NCI-H1417 treated with DMSO at 0.1 percent for 48 hours (cell line): ENCODE measurements at places on chromosomes 7 and 10.

GRCh38 chr7:39248041-39248691 is 270.5 kb downstream of the POU6F2 start:
- no peak for DNase-seq

GRCh38 chr10:113533801-113534200 is 19.1 kb upstream of the HABP2 start:
- DNase-seq, result no peak

- DNase-seq, result no peak
Observed at GRCh38 chr10:79065091-79065551, 3.6 kb upstream of the ZMIZ1 start.

GRCh38 chr10:484441-484924 is 205.0 kb downstream of the DIP2C start:
- no peak for DNase-seq

DNA sequence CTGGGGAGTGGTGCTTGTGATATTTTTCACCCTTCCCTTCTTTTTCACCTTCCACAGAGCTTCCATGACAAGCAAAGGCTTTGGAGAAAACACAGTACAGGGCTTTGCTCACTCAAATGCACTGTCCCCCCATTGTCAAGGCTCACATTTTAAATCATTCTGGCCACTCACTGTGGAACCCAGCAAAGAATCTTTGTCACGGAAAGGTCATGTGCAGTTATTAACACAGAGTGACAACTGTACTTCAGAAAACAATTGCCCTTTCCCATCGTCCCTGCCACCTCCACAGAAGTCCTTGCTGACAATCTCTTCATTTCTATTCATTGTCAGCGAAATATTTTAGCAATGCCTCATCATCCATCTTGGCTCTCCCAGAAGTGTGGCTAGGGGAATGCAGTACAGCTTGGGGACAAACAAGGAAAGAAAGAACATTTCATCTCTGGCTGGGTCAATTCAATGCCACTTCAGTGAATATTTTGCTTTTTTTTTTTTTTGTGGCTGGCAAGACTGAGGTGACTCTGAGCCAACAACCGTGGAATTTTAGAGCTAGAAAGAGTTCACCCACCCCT is 851.0 kb downstream of the KCNMA1 start:
- DNase-seq, result no peak

- DNase-seq, result no peak
Observed at GRCh38 chr7:386385-386784, 96.4 kb downstream of the FOXL3 start.

DNA sequence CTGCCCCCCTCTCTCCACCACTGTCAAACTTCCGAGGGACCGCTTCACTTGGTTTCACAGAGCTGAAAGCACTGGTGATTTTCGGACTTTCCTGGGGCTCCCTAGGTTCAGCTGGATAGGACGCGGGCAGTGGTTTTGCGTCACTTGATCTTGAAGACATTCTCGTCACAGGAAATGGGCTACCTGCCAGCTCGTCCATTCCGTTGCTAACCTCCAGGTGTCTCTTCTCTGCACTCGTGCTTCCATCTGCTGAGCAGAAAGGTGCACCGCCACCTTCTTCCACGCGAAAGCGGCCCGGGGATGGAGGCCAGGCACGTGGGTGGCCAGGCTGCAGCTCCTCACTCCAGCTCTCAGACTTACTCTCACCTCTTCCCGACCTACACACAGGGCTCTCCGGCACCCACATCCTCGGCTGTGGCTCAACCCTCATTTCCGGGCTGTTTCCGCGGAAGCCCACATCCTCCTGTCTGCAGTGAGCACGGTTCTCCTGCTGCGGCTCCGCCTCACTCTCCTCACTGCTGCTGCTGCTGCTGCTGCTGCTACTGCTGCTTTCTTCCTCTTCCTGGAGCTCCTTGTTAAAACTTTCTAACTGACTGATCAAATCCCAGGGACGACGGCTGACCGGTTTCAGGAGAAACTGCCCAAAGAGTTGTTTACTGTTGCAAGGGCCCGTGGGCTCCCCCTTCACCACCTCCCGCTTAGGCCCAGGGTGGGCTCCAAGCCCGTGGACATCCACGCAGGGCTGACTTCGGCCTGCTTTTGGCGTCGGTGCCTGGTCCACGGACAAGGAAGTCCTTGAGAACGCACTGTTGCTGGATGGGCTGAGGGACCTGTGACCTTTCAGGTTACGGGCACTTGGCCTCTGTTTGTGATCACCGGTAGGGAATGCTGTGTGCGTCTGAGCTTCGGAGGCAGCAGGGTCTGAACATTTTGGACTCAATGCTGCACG is 32.1 kb downstream of the JCAD start:
- no peak for DNase-seq

GRCh38 chr10:13658871-13659685 is 72.3 kb downstream of the PRPF18 start:
- DNase-seq, result no peak

DNA sequence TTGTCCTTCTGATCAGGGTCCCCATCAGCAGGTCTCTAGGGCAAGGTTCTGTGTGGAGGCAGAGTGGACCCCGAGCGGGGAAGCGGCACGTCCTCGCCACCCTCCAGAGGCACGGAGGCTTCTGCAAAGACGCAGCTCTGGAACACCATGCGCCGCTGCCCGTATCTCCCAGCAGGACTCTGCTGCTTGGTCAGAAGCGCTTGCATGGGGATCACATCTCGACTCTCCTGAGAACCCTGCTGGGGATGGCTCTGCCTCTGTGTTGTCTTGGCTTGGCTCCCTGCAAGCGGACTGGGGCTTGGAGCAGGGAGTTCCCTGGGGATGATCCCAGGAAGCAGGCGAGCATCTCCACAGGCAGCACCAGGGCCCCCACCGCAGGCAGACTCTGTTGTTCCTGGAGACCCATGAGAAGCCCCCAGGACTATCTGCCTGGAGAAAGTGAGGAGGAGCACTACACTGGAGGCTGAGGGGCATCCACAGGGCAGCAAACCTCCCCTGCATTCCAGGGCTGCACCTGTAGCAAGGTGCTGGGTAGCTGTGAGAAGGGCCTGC is 520.5 kb downstream of the GLRX3 start:
- no peak for DNase-seq

- DNase-seq, result no peak
Observed at GRCh38 chr10:34427911-34428216, 387.2 kb downstream of the PARD3 start.

DNA sequence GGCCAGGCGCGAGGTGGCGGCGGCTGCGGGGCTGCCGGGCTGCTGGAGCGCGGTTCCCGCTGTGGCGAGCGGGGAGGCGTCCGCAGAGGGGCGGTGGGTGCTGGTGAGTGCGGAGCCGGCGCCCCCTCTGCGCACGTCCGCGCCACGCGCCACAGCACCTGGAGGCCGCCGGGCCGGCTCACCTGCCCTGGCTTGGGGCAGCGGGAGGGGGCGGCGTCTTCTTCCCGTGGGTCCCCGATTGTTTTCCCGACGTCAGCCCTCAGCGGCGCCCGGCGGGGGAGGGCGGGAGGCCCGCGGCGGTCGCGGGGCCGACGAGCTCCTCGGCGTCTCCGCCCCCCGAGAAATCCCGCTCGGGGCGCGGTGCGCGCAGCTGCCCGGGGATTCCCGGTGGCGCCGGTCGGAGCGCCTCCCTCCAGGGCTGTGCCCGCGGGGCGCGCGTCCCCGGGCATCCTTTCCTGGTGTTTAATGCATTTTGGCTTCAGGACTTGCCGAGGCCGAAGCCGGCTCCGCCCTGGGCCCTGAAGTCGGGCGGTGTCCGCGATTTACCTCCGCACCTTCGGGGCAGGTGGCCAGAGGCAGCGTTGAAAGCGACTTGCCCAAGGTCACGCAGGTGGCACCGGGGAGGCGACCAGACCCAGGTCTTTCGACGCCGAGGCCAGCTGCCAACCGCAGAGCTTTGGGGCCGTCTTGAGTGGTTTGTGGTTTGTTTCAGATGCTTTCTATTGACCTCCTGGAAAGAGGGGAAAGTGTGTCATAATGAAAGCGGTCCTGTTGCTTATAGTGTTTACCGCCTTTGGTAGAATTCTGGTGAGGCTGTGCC is 561 bp downstream of the PLEKHA1 start:
- no peak for DNase-seq

GRCh38 chr7:125568799-125569198 is 639.2 kb upstream of the POT1 start:
- no peak for DNase-seq

DNA sequence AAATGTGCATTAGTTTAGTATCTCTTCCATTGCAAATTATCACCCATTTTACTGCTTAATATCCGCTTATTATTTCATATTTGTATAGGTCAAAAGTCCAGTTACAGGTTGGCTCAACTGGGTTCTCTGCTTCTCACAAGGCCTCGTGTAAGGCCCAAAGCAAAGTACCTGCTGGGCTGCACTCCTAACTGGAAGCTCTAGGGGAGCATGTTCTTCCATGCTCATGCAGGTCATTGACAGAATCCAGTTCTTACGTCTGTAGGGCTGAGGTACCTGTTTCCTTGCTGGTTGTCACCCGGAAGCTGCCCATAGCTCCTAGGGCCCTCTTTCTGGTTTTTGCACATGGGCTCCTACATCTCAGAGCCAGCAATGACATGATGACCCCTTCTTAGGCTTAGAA is 79.6 kb downstream of the RAPGEF5 start:
- DNase-seq, result no peak

- DNase-seq, result no peak
Observed at GRCh38 chr10:44300666-44301649, 83.9 kb downstream of the CXCL12 start.

- DNase-seq, result no peak
Observed at GRCh38 chr10:60733517-60733822, 44.8 kb upstream of the CDK1 start.

GRCh38 chr10:99658622-99659030 is 683 bp upstream of the ENTPD7 start:
- no peak for DNase-seq

GRCh38 chr7:151207804-151208203 is 2.5 kb downstream of the H2BK1 start:
- DNase-seq, result no peak

DNA sequence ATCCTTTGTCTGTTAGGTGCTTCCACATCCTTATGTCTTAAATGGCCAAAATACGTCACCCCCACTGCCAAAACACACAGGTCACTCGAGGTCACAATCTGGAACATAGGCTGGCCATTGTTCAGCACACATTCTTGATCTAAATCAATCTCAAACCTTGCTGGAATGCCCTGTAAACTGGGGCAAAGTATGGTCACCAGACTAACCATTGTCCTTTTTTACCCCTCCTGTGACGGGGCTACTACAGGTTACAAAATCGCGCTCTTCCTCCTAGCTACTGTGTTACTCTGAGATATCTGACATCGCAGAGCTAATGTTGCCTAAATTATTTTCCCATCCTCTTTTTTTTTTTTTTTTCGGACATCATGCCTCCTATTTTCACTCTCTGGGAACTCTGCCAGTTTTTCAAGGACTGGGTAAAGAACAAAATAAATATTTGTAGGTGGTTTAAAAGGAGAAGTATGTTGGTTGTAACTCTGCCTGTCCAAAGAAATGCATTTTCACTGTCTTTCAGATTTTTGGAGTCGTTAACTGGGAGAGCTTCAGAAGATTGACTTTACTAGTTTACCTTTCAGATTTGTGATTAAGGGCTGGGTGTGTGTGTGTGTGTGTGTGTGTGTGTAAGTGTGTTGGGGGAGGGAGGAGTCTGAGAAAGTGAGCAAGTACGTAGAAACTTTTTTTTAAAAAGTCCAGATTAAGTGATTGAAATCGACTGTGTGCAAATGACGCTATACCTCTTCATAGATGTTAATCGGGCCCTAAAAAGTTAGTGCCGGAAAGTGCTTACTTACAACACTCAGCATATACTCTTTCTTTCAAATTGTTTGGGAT is 942 bp upstream of the KIAA1217 start:
- no peak for DNase-seq

GRCh38 chr10:71678057-71678805 is 41.3 kb downstream of the C10orf105 start:
- no peak for DNase-seq

DNA sequence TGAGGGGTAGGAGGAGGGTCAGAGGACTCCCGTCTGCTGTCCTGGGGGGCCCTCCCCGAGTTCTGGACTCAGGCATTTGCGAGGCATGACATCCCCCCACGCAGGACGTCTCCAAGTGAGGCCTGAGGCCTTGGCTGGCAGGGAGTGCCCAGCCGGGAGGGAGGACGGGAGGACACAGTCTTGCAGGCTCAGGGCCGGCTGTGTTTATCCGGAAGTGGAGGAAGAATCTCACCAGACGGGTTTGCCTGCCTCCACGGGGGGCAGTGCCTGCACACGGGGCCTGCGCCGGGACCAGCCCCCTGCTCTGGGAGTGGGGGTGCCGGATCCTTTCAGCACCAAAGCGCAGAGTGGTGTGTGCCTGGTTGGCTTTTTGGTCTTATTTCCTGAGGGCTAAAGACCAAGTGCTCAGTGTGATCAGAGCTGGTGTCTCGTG is 10.9 kb downstream of the PWWP2B start:
- peak; percentile 23 for DNase-seq

GRCh38 chr7:102024769-102025391 is 207.5 kb downstream of the CUX1 start:
- no peak for DNase-seq

DNA sequence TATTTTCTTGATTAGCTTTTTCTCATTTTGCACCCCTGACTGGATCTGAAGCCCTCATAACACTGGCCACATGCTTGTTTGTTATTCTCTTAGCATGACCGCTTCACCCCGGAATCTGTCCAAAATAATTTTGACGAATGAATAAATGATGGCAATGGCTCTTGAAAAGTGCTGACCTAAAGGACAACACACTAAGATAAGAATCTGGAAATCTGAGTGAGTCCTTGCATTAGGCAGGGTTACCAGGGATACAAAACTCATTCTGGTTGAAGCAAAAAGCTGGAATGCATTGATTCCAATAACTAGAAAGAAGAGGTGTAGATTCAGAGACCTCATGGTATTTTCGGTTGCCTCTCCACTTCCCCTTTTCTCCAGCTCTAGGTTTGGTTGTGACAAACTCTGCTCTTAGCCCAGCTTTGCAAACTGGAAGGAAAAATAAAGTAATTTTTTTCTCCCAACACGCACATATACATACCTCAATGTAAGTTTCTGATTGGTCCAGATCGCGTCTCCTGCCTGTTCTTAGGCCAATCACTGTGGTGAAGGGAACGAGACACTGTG is 157.4 kb downstream of the SKIDA1 start:
- DNase-seq, result no peak

DNA sequence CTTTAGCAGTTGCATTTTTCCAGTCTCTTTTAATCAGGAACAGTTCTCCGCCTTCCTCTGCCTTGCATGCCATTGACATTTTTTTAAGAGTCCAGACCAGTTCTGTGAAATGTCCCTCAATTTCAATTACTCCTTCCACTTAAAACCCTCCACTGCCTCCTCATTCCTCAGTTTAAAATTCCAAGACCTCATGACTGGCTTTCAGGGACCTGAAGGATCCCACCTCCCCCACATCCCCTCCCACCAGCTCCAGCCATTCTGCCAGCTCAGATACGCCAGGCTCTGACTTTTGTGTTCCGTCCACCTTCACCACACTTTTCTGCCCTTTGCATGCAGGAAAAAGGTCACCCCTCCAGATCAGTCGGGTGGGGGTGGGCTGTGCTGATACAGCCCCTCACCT is 8.7 kb downstream of the TNRC18 start:
- no peak for DNase-seq

- DNase-seq, result no peak
Observed at GRCh38 chr7:158350166-158350900, 237.3 kb downstream of the PTPRN2 start.
